Left lung (tissue), 14 donors: ENCODE measurements at places on chromosomes 12 and 14. TPM values are rescaled to one million over a fixed set of nuclear protein-coding genes. Genes with fewer than 3 reads are reported as not detected.
A peak's percentile ranks its signal among the peaks of the same experiment; 100 is the strongest.

DNA sequence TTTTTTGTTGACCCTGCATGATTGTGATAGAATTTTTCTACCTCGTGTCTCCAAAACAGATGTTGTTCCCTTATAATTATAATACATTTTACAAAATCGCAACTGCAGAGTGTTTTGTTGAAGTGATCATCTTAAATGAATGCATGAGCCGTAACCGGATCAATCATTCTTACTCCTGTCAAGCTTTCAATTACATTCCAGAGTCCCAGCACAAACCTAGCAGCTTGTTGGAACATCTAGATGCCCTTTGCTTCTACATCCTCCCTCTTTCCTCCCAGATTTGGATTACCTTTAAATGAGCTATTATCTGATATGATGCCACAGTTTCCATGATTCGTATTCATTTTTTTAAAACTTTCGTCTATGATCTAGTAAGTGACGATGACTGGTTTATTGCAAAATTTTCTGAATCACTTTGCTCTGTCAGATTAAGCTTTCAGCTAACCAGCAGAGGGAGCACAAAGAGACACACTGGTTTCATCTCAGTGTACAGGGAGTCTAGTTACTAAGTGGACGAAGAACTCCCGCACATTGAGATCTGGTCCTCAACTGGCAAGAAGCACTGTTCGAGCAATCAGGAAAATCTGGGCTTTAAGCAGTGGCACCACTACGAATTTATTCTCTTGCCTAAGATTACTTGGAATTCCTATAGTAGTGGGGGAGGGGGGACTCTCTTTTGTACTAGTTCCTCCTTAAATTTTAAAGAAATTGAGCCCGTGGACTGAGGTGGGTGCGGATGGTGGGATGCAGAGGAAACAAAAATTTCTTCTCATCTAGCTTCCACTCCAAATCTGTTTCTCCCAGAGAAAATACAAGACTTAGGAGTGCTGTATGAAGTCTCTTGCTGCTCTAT, 40.9 kb downstream of the TSHR start:
- peak; percentile 17 for DNase-seq

GRCh38 chr14:100861188-100861936, 35.4 kb downstream of the MEG3 start:
- peak; percentile 55 for DNase-seq

Gene KRT72
- polyA plus RNA-seq, result 0.24 TPM

- no peak for DNase-seq
Measured at GRCh38 chr12:8849876-8850275, 27.5 kb downstream of the A2ML1 start.

DNA sequence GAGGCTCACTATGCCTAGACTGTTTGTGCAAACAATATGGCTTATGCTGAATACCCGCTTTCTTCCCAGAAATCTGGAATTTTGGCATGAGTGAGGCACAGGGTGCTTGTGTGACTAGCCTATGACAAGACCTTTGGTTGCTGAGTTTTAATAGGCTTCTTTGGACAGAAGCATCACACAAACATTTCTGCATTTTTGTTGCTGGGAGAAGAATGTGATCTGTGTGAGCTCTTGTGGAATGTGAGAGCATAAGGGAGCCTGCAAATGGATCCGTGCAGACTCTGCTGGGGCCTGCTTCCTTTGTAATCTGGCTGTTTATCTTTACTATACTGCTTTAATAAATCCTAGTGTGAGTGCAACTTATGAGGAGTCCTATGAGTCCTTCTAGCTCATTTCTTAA, 83.0 kb upstream of the ZDHHC17 start:
- DNase-seq, result no peak

GRCh38 chr12:125888921-125889320, 823.7 kb downstream of the AACS start:
- no peak for DNase-seq

Gene GON7
- polyA plus RNA-seq, result 15.8 TPM

DNA sequence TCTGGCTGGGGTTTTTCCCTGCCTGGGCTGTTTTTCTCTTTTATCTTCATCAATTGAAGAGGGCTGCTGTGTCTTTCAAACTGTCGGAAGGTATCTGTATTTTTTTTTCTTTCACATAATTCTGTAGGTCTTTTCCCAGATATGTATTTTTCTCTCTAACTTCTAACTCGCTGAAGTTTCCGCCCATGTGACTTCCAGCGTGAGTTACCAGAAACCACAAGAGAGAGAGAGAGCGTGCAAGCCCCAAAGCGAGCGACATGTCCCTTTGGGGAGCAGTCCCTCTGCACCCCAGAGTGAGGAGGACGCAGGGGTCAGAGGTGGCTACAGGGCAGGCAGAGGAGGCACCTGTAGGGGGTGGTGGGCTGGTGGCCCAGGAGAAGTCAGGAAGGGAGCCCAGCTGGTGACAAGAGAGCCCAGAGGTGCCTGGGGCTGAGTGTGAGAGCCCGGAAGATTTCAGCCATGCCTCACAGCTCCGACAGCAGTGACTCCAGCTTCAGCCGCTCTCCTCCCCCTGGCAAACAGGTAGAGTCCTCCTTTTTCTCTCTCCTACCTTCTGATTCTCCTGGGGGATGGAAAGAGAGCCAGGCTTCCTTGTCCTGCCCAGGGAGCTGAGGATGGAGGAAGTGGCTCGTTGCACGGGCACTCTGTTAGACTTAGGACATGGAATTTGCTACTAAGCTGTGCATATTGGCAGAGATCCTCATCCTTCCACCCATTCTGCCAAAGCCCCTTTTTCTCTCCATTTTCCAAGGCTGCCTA, at the start of gene BATF:
Gene BATF (plus strand): TSS at position 246 of the 759 bp plus-strand sequence. CDS start 214 bp downstream, at position 460.
- no peak for DNase-seq

Gene BRAP
- 18.3 TPM for polyA plus RNA-seq

- DNase-seq, result no peak
Measured at GRCh38 chr12:81120961-81121360, 43.1 kb downstream of the ACSS3 start.

DNA sequence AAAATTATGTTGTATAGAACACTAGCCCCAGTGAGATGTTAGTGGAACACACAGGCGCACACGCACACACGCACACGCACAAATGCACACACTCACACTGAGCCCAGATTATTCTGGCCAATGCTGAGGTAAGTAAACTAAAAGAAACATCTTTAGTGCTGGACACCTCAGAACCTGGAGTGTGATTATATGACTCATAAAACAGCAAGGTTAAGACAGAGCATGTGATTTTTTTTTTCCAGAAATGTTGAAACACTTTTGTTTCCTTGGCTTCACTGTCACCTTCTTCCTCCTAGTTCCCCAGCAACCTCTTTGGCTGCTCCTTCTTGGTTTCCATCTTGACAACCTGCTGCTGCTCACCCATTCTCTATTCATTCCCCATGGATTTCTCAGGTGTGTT, 141.0 kb upstream of the ALG10B start:
- no peak for DNase-seq

Gene NPFF
- polyA plus RNA-seq, result 0.94 TPM

- DNase-seq, result no peak
Measured at GRCh38 chr12:129629901-129630300, 273.9 kb downstream of the TMEM132D start.

Gene FOXA1
- 52.9 TPM for polyA plus RNA-seq

DNA sequence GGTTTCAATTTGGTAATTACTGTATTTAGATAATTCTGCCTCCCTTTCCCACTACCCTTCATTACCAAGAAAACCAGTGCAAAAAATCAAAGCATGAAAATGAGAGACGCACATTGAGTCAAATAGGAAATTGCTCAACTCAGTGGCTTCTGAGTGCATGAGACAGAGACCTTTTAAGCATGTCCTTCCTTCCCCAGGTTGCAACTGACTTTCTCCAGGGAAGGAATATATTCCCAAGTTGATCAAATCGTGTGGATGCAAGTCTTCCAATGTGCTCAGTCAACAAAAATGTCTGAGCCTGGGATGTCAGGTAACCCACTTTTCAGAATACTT, 12.9 kb downstream of the BMP4 start:
- no peak for DNase-seq

Gene SYT1
- 5.3 TPM for polyA plus RNA-seq

Gene AMDHD1
- polyA plus RNA-seq, result 1.1 TPM

GRCh38 chr14:54529811-54530210, 20.1 kb downstream of the CGRRF1 start:
- DNase-seq, result no peak

Gene HCAR3
- not detected for polyA plus RNA-seq

Gene C12orf54
- polyA plus RNA-seq, result 0.67 TPM

- no peak for DNase-seq
Measured at GRCh38 chr12:79891506-79892162, 43.3 kb downstream of the PPP1R12A start.

- no peak for DNase-seq
Measured at GRCh38 chr12:12943586-12944260, 8.2 kb downstream of the GPRC5D start.
